ENCODE measurements at places on chromosomes 16 and 17. TPM values are rescaled to one million over a fixed set of nuclear protein-coding genes. Genes with fewer than 3 reads are reported as not detected.

The CRYM gene
- 0.87 TPM for polyA plus RNA-seq

The GAS7 gene
- 4.3 TPM for polyA plus RNA-seq

The ZP2 gene
- 0.16 TPM for polyA plus RNA-seq

GRCh38 chr16:12176051-12176450 is 199.5 kb downstream of the SNX29 start:
- no peak for DNase-seq

DNA sequence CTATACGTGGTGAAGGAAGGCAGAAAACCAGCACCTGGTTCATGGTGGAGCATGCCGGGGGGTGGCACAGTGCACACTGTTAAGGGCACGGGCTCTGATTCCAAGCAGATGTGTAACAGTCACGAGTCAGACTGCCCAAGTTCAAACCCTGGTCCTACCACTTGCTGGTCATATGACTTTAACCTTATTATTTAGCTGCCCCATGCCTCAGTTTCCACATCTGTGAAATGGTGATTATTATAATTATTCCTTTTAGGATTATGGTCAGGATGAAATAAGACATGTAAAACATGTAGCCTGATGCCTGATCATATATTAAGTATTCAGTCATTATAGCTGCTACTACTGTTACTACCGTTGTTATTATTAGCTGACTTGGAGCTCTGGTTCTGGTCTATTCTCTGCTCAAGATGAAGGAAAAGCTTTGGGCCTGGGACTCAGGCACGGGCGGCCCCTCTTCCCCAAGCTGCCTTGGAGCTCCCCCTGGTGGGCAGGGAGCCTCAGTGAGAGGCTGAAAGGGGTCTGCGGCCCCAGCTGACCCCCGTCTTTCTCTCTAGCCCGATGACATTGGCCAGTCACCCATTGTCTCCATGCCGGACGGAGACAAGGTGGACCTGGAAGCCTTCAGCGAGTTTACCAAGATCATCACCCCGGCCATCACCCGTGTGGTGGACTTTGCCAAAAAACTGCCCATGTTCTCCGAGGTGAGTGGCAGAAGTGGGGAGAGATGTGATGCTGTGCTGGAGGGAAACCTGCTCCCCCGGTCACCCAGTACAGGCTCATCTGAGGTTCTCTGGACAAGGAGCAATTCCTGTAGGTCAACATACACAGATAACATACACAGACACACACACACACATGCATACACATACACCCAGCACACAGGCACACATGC is 14.0 kb downstream of the NR1D1 start:
- no peak for DNase-seq

DNA sequence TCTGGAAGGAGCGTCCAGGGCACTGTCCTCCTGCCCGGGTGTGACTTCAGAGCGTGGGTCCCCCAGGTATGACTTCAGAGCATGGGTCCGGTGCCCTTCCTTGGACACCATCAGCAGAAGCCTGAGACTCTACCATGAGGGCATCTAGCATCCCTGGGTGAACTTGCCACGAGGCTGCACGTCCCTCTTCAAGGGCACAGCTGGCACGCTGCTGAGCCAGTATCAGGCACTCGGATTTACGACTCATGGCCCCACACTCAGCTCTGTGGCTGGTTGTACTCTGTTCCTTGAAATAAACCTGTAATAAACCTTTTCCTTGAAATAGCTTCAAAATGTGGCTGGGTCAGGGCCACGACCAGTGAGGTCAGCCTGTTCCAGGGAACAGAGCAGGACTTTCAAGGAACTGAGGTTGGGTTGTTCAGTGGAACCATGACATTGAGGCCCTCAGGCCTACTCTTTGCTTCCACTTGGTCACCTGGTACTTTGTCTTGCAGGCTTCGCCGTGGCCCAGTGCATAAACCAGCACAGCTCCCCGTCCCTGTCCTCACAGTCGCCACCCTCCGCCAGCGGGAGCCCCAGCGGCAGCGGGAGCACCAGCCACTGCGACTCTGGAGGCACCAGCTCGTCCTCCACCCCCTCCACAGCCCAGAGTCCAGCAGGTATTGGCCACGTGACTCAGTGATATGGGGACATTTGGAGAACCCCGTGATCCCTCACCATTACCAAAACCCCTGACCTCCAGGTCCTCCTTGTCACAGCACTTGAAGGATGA is 89.9 kb downstream of the SOCS1 start:
- DNase-seq, result no peak
